Kasumi-1 (cell line): ENCODE measurements at places on chromosomes 12 and 14.

- DNase-seq: no peak
Measured at GRCh38 chr12:95480230-95480629, 6.3 kb downstream of the METAP2 start.

DNA sequence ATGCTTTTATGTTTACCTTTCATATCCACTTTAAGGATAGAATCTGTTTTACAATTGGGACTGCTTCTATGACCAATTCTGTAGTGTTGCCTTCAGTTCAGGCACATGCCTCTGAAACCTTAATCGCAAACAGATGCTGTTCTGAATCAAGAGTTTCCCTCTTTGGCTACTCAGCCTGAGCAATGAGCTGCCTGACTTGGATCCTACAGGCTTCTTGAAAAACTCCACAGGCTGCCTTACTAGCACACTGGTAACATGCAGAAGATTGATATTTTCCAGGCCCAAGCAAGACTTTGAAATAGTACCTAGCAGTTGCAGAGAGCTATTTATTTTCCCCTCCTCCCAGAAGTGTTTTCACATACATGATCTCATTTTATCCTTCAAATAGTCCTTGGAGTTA, 34.8 kb upstream of the PMCH start:
- DNase-seq: no peak

- no peak for DNase-seq
Measured at GRCh38 chr14:104145826-104146601, 7.6 kb downstream of the KIF26A start.

DNA sequence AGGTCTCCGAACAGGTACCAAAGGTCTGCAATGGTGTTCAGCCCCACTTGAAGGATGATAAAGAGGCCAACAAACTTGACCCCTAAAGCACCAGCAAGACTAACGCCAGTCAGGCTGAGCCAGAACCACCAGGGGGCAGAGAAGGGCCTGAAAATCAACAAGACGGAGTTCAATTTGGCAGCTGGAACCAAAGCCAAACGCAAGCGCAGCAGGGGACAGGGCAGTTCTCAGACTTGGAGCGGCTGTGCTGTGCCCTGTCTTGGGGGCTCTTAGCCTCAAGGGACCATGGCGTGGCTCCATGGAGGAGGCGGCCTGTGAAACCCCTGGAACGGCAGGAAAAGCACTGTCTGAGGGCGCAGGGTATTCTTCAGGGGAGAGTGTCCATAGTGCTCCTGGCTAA, 19.6 kb downstream of the POMT2 start:
- peak; percentile 82 for DNase-seq

DNA sequence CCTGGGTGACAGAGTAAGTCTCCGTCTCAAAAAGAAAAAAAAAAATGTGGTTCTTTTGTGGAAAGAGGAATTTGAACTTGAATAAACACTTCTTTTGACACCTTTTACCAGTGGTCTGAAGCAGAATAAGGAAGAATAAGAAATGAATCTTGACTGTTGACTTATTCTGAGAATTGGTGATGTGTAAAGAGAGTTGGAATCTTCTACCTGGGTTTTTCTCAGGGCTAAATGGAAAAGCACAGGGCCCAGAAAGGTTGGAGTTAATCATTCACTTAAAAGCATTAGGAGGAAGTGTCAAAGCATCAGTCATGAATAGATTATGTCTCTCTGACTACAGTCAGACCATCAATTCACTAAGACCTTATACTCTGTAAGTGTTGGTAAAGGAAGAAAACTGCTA, 13.9 kb downstream of the PNMA1 start:
- no peak for DNase-seq

DNA sequence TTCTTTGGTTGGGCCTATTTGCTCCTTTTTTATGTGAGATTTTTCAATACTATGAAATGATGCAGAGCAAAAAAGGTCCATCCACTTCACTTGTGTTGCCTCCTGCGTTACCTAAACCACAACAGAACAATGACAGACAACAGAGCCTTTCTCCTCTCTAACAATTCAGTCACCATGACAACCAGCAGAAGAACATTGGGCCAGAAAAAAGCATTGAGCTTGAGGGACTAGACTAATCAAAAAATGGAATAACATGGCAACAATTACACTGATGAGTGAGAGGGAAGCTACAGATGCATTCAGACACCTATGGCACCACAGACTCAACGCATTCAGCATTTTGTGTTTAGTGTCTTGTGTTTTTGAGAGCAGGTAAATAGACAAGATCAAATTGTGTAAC, 44.6 kb upstream of the PTCSC3 start:
- no peak for DNase-seq
